Cortex of kidney (tissue), 1 donor: ENCODE measurements at places on chromosomes 3 and 15.

GRCh38 chr3:178420033-178420432 lies 116.2 kb upstream of the KCNMB2 start:
- DNase-seq = no peak

GRCh38 chr15:34808016-34808415 lies 12.7 kb upstream of the ACTC1 start:
- no peak for DNase-seq

DNA sequence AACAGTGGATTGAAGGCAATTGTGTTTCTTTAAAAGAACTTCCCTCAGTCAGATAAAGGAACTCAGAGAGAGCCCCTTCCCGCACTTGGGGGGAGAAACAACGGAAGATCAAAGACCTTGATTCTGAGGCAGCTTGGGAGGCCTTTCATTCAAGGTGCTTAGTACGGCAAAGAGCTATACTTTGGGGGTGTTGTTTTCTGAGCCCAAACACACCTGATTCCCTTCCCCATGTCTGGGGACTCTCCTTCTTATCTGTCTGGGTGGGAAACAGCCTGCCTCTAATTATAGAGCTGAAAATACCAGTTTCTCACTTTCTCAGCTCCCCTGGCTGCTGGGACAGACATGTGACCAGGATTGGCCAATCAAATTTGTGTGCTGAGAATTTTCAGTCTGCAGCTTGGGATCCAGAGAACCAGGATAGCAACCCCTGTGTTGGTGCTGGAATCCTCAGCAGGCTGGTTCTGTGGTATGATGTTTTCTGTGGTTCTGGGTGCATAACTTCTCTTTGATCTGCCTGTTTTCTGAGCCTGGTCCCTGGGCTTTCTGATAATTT lies 19.4 kb upstream of the IQCF6 start:
- no peak for DNase-seq

- no peak for DNase-seq
Measured at GRCh38 chr3:122258757-122259371, 66.2 kb upstream of the CSTA start.

DNA sequence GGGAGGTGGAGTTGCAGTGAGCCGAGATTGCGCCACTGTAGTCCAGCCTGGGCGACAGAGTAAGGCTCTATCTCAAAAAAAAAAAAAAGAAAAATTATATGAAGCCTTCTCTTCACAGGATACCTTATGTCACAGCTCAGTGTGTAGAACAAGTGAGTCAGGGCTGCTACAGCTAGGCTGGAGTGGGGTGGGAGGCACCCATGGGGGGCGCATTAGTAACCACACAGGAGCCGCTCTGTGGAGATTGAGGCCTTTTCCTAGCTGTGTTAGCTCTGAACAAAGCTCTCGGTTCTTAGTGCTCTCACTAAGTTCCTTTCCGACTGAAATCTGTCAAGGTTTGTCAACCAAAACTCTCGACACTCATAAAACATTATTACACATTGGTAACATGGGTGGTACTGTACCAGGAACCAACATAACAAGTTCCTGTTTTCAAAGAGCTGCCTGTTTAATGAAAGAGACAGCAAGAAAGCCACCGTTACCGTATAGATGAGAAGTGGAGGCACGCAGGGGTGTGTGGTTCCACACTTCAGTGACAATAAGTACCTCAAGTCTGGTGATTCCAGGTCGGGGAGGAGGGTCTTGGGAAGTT lies 4.5 kb downstream of the LRRC31 start:
- DNase-seq = no peak

DNA sequence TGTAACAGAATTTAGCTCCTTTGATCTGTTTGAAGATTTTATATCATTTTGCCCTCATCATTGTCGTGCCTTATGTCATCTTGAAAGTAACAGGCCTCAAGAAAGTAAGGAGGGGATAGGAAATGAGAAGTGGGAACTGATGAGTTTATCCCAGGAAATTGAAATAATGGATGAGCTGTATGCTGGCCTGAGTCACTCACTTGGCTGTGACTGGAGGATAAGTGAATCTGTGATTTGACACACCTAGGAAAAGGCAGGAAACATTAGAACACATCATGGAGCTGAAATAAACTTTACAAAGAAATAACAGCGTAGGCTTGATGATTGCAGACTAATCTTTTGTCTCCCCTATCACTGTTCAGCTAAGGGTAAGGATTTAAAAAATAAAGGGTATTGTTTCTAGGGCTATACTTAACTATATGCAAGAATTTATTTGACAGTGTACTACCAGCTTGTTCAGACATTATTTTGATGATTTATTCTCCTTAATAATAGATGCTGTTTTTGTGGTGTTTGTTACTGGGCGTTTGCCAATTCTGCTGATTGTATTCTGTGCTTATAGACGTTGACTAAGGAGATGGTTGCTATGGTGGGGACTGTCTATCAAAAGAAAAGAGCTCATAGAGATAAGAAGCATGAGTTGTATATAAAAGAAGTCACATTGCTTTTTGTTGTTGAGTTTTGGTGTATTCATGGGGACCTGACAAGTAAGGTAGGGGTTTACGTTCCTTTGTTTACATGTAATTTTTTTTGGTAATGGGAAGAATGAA lies 105.6 kb upstream of the ROPN1 start:
- no peak for DNase-seq

GRCh38 chr3:178260887-178261565 lies 275.2 kb upstream of the KCNMB2 start:
- DNase-seq = no peak

DNA sequence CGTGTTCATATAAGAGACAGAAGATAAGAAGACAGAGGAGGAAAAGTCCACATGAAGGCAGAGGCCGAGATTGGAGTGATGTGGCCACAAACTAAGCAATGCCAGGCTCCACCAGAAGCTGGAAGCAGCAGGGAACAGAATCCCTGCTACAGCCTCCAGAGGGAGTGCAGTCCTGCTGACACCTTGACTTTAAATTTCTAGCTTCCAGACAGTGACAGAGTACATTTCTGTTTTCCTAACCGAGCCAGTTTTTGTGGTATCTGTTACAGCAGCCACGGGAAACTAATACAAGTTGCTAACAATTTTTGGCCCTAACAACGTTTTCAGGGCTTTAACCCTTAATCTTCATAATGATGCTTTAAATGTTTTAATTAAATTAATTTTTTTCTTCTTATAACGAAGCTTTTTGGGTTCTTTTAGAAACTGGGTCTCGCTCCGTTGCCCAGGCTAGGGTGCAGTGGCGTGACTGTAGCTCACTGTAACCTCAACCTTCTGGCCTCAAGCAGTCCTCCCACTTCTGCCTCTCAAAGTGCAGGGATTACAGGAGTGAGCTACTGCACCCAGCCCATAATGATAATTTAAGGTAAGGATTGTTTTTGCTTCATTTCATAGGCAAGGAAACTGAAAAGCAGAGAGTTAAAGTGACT lies 202.3 kb upstream of the PROK2 start:
- DNase-seq = no peak

DNA sequence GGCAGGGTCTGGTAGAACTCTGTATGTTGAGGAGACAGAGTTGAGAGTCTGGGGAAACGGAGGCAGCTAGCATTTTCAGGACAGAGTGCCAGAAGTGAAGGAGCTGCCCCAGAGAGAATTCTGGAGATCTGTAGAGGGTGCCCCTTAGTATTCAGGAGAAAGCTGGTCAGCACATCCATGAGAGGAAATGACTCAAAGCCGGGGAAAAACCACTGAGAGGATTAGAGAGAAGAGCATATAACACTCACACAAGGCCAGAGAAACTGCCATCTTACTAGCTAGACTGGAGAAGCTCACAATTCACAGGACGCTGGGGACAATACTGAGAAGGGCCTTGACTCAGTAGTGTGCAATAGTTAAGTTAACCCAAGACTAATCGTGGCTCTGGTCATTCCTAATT lies 75.7 kb upstream of the DPPA4 start:
- no peak for DNase-seq

- DNase-seq = no peak
Measured at GRCh38 chr3:13135251-13135810, 62.1 kb upstream of the IQSEC1 start.

DNA sequence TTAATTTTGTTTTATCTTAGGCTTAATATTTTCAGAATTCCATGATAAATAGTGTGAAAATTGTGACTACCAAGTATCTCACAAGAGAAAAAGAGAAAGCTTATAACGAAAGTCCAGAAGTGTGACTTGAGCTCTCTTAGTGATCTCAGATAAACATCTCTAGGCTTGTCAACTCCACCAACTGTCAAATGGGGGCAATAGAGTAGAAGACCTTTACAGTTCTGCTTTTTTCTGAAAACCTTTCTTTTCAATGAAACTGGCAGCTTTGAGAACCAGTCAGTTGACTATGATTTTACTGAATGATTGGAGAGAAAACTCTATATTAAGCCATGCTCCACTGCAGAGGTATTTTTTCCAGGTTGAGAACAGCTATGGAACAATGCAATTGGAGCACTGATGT lies 119.2 kb upstream of the TP63 start:
- no peak for DNase-seq

GRCh38 chr3:42078677-42079076 lies 12.5 kb upstream of the TRAK1 start:
- DNase-seq = no peak

- DNase-seq = no peak
Measured at GRCh38 chr3:140765246-140765645, 87.4 kb downstream of the TRIM42 start.

DNA sequence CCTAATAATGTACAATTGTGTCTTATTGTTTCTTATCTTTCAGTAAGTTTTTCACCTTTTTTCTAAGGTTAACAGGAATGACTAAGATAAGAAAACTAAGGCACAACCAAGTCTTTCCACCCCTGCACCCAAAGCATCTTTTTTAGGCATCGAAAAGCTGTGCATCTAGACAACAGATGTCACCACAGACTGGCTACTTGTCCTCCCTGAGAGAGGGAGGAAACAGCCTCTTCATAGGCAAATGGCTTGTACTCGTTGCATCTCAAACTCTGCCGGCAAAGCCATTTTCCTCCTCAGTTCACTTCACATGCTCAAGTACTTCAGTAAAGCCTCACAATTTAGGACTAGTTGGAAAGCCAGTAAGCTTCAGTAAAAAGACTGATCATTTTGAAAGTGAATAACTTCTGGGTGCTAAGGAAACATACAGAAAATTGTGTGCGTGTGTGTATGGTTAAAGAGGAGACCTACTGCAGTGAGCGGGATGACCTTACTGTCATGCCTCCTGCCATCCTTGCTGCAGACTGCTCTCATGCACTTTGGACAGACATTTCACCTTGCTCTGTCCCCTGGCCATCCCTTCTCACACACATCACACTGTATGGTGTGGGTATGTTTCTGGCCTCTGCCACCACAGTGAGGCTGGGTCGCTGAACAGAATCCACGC lies 36.5 kb upstream of the HACD2 start:
- no peak for DNase-seq

DNA sequence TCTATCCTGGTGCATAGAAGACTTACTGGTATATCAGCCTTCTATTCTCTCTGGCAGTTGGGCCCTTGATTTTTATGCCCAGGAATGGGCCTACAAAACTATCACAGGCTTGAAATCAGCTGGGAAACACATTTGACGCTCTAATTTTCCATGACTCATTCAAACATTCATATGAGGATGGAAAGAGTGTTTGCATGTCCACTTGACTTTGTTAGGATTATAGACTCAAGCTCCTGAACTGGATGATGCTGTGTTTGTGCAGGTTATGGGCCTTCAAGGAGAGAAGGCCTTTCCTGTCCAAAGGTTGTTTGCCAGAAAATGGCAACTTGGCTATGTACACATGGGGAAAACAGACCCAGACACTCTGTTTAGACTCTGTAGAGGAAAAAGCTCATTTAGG lies 219.9 kb downstream of the GAP43 start:
- no peak for DNase-seq

- no peak for DNase-seq
Measured at GRCh38 chr15:77854980-77855379, 222.3 kb upstream of the LINGO1 start.

- no peak for DNase-seq
Measured at GRCh38 chr15:70098153-70098460, 390 bp upstream of the TLE3 start.

- DNase-seq = no peak
Measured at GRCh38 chr3:128353361-128353965, 113.2 kb downstream of the DNAJB8 start.

- no peak for DNase-seq
Measured at GRCh38 chr3:109337393-109337792, at the start of gene DPPA4. Gene DPPA4 (minus strand): TSS chr3:109337546. CDS start chr3:109337517, 29 bp downstream.

DNA sequence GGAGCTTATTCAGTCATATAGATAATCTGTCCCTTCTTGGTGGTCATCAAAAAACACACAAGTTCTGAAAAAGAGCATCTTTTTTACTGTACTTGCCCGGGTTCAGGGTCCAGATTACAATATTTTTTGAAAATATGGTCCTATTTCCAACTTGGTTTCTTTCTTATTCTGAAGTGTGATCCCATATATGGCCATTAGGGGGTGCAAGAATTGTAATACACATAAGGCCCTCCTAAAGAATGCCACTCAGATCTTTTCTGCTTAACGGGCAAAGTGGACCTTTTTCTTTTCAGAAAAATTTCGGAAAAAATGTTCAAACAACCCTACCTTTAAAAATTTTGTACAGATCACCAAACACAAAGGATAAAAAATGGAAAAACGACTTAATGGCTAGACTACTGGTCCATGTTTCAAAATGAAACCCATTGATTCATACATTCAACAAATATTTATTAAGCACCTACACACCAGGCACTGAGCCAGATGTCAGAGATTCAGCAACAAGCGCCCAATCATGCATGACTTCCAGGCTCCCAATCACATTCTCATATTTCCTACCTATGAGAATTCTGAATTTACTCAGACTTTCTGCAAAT lies 102.0 kb upstream of the MYRIP start:
- DNase-seq = no peak

GRCh38 chr3:64863226-64864212 lies 175.7 kb upstream of the ADAMTS9 start:
- DNase-seq = no peak

DNA sequence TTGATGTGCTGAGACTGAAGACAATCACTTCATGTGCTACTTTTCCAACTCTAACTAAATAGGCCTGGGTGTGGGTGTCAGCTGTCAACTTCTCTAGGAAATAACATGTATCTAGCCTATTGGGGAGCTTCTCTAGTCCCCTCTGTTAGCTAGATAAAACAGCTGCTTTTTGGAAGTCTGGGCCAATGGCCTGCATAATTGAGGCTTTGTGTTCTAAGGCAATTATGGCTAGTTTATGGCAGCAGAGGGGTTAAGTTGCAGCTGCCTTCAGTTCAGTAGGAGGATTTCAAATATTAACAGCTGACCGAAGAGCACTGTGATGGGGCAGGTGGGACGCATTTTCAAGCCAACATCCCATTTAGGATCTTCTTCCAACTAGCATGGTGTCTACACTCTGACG lies 6.4 kb downstream of the COL8A1 start:
- DNase-seq = no peak

DNA sequence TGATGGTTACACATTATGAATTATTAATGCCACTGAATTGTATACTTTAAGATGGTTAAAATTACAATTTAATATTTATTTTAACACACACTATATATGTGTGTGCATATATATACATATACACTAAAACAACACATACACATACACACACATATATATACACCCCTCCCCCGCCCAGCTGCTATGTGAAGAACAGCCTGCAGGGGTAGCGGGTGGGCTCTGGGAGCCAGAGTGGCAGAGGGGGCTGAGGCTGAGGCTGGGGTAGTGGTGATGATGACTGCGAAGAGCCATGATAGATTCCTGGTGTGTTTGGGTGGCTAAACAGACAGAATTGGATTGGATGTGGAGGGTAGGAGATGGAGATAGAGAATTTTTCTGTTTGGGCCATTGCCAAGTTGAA lies 39.4 kb upstream of the APEH start:
- no peak for DNase-seq

- DNase-seq = no peak
Measured at GRCh38 chr15:65309882-65310418, 5.5 kb downstream of the RNU5B-1 start.
